ENCODE measurements at places on chromosomes 12 and 14.

DNA sequence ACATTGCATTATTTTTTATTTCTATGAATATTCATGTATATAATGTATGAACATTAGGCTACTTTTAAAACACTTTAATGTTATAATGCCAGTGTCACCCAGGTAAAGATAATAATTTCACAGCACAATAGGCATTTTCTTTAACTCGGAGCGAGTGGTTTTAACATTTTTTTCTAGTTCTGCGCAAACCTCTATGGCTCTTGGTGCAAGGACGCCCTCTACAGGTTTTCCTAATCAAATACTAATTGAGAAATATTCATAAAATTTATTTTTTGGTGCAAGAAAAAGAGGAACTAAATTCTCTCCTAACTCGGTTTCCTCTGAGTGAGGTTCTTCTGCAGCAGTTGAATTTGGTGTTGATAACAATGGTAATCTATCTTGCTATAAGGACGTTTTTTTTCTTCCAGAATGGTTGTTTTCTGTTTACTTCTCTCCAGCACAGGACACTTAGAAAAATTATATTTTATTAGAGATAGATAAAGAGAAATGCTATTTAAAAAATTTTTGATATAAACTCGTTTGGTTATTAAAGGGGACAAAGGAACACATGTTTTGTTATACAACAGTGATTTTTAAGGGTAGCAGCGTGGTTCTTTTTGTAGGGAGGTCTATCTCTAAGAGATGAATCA lies 2.4 kb upstream of the WIF1 start:
- DNase-seq, result no peak

GRCh38 chr12:123344086-123344485 lies 20.6 kb downstream of the SBNO1 start:
- DNase-seq, result no peak

DNA sequence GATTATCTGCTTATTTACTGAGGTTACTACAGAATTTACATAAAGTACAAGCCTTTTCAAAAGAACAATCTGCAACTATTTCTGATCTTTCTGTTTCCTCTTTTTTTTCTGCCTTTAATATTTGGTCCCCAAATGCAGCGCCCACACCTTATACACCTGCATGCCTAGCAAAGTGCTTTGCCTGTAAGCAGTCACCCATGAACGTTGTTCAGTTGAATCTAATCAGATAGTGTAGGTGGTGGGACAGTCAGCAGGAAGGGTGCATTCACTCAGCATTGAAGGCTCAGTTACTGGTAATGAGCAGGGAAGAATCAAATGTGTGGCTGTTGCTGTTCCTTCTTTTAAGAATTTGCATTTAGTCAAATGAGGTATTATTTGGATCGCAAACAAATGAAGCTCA lies 108.4 kb downstream of the GPR135 start:
- DNase-seq, result no peak

GRCh38 chr14:34662561-34663088 lies 32.7 kb upstream of the SNX6 start:
- no peak for DNase-seq

- DNase-seq, result no peak
Observed at GRCh38 chr12:1041478-1041877, 50.5 kb downstream of the ERC1 start.

GRCh38 chr12:78324234-78324633 lies 493.5 kb downstream of the NAV3 start:
- DNase-seq, result no peak

DNA sequence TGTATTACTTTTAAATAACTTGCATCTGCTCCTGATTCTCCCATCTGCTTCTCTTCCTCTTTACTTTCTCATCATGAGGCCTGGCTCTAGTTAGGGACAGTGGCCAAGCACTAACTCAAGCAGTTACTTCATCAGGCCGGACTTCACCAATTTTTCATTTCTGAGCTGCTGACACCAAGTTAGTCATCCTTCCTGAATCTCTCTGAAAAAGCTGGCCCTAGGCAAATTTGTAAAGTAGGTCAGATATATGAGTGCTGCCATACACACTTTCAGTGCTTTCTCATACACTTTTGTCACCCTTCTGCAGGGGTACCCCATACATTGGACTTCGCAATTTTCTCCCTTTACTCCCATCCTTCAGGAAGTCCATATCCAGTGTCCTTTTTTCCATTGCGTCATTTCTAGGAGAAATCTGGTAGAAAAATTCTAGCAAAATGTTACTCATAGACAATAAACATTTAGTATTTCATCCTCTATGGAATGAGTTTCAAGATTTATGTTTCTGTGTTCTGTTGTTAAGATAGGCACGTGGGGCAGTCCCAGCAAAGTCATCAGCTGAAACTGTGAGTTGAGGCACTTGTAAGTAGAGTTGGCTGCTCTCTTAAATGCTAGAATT lies 276.8 kb upstream of the TMPO start:
- DNase-seq, result no peak

All from GM12891 (cell line).